ENCODE measurements at places on chromosomes 1 and 21.

DNA sequence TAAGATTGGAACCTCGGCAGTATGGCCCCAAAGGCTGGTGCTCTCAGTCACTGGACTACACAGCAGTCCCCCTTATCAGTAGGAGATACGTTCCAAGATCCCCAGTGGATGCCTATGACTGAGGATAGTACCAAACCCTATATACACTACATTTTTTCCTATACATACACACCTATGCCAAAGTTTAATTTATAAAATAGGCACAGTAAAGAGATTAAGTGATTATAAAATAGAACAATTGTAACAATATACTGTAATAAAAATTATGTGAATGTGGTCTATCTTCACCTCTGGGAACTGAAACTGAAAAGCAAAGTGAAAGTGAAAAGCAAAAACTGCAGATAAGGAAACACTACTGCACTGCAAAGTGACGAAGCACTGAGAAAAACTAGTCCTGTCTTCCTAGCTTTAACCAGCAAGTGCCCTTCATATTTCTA lies 96.8 kb downstream of the INTS7 start:
- no peak for DNase-seq

GRCh38 chr1:2274231-2274928 lies 46.3 kb downstream of the SKI start:
- DNase-seq: no peak

GRCh38 chr1:22710701-22711049 lies at the start of gene EPHB2:
EPHB2 (plus strand) TSS chr1:22710839; CDS start chr1:22710983, 144 bp downstream.
- no peak for DNase-seq

DNA sequence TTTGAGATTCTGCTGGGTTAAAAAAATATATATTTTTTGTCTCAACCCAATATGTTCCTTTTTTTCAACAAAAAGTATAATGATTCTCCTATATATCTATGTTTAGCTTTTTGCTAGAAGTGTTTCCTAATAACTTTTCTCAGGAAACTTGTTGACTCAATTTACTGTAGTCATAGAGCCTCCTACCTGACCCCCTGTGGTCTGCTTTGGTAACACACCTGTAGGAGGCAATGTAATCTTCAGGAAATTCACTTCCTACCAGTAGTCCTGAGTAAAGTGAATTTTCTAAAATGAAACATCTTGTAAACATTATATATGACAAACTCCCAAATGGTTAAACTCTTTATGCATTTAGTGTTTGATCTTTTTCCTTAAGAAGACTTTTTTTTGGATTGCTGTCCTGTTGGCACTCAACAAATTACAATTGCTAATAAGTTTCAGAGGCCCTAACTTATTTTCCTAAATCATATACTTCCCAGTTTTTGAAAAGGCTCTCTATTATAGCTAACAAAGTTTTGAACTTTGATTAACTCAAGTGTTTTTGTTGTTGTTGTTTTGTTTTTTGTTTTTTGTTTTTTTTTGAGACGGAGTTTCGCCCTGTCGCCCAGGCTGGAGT lies 118.3 kb downstream of the OLFML2B start:
- DNase-seq: no peak

DNA sequence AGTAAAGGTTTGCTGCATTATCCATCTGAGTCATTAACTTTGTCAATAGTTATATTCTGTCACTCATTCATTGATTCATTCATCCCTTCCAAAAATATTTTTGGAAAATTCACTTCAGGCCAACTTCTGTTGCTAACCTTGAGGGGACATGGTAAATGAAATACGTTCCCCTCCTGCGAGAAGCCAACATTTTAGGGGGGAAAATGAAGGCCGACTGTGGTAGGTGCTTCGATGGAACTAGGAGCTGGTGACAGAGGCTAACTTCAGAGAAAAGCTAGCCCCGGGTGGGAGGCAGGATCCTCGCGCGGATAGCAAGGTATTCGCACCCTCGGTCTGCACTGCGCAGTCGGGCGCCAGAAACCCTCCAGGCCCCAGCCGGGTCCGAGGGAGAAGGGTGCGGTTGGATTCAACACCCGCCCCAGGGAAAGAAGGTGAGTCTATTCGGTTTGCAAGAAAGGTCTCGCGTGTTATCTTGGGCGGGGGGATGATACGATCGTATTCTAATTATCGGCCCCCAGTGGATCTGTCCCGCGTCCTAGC lies 646 bp upstream of the RRP15 start:
- DNase-seq: no peak

GRCh38 chr1:68178821-68179490 lies 53.4 kb downstream of the WLS start:
- no peak for DNase-seq

DNA sequence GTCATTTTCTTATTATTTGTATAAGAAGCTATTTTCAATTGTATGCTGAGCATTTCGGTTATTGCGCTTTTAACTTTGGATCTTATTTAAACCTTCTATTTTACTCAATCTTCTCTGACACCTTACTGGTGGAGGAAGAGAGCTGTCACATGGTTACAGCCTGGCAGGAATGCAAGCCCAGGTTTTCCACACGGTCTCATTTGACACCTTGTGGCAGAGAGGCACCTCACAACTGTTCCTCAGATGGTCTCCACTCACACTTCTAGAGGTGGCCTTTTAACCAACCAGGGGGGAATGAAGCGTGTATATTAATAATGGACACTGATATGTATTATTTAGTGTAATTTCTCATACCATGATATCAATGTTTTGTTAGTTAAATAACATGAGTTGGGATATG lies 9.6 kb downstream of the OR2T33 start:
- no peak for DNase-seq

DNA sequence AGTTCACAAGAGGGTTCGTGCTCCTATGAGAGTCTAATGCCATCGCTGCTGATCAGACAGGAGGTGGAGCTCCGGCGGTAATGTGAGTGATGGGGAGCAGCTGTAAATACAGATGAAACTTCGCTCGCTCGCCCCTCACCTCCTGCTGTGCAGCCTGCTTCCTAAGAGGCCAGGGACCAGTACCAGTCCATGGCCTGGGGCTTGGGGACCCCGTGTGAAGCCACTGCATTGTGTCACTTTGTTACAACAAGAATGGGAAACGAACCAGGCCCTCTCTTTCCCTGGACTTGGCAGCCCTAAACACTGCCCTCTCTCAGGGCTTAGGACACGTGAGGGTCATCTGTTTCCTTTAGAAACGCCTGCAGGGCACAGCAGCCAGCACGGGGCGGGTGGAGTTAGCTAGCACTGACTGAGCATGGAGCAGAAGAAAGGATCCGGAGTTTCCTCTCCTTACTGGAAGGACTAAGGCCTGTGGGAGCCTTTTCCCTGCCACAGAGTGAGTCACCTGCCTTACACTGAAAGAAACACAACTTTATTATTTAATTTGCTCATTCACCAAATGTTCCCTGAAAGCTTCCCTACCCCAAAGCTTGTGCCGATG lies 185.2 kb upstream of the TMEM51 start:
- DNase-seq: no peak

GRCh38 chr1:177137814-177138213 lies 26.7 kb downstream of the ASTN1 start:
- no peak for DNase-seq

DNA sequence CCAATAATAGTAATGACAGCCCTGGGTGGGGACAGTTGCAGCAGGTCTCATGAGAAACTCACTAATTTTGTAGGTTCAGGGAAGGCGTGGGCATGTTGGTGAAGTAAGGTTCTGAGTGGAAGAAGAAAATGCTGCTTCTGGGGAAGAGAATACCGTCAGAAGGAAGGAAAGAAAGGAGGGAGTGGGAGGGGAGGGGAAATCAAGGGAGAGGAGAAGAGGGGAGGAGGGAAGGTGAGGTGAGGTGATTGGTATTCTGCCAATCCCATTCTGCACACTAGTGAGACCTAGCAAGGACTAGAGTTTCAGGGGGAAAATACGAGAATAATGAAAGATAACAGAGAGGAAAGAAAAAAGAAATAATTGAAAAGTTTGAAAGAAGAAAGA lies 32.4 kb upstream of the MGST3 start:
- no peak for DNase-seq

GRCh38 chr21:41847066-41847804 lies 31.9 kb downstream of the PRDM15 start:
- no peak for DNase-seq

DNA sequence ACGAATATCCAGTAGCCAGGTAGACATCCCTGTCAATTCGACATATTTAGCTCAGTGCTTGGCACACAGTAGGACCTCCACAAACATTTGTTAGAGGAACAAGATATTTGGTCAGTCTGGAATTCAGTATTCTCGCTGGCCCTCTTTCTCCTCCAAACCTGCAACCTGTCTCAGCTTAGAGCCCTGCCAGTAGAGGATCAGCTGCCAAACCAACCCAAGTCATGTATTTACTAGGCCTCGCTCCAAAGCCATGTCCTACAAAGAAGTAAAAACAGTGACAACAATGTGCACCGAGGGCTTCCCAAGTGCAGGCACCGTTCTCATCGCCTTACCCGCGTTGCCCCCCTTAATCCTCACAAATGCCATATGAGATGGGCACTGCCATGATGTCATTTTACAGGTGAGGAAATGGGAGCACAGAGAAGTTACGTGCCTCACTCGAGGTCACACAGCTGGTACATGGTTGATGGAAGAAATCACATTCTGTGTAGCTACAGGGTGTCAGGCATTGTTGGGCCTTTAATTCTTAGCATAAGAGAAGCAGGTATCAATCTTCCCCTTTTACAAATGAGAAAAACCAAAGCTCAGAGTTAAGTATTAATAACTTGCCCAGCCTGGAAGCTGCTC lies 26.0 kb upstream of the CDCA8 start:
- no peak for DNase-seq

- no peak for DNase-seq
These were observed 2.2 kb upstream of the PPM1J start for GRCh38 chr1:112717263-112717873.

- no peak for DNase-seq
These were observed 124.1 kb downstream of the DISP1 start for GRCh38 chr1:222938986-222939385.

DNA sequence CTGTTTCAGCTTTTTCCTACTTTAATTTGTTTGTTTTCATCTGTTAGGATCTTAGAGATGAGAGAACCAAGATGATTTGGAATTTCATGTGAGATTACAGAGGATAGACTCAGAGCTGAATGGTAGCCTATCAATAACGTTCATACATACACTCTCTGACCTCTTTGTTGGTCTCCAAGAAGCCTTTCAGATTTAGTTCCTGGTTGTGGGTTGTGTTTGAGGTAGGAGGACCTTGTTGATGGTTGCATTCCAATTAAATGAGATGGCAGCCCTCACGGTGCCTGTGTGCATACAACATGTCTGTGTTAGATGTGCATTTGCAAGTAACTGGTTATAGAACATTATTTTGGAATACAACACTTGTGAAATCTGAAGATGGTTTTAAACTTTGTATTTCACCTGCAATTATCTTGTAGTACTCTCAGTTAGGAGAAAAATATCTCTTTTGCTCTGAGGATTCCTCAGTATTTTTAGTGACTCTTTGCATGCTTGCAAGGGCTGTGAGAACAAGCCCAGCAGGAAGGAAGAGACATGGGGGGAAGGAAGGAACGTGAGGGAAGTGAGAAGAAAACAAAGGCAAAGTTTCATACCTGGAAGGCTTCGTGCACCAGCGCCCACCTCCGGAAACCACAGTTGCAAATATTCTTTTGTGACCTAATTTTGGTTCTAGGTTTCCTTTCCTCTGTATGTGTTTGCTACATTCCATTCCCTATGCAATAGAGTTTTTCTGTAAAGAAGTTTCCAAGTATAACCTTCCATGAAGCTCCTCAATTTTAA lies 291.8 kb downstream of the DISC1 start:
- no peak for DNase-seq

DNA sequence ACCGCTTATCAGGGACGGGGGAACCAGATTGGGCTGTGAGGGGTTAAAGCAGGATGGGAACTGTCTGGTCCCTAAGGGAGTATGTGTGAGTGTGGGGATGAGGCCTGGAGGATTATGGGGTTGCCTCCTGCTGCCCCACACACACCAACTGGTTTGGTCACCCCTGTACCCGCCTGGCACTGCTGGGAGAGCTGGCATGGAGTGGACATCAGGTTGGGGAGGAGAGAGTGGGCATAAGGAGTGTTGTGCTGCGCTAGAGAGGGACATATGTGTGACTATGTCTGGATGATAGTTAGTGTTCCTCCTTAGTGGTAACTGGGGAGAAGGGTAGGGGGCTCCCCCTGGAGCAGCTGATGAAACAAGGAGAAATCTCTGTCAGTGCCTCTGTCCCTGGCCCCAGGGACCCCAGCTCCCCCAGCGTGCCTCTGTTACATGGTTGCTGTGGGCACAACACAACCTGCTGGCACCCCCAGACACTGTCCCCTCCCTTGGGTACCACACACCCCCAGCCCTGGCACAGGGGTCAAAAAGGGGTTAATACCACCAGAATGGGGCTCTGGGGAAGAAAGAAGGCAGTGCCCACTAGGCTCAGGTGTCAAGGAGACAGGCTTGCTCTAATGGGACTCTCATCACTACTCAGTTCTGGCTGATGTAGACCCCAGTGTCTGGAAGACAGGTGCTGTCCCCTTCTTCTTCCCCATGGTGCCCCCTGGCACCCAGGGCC lies 1.9 kb downstream of the ZBTB7B start:
- DNase-seq: no peak

DNA sequence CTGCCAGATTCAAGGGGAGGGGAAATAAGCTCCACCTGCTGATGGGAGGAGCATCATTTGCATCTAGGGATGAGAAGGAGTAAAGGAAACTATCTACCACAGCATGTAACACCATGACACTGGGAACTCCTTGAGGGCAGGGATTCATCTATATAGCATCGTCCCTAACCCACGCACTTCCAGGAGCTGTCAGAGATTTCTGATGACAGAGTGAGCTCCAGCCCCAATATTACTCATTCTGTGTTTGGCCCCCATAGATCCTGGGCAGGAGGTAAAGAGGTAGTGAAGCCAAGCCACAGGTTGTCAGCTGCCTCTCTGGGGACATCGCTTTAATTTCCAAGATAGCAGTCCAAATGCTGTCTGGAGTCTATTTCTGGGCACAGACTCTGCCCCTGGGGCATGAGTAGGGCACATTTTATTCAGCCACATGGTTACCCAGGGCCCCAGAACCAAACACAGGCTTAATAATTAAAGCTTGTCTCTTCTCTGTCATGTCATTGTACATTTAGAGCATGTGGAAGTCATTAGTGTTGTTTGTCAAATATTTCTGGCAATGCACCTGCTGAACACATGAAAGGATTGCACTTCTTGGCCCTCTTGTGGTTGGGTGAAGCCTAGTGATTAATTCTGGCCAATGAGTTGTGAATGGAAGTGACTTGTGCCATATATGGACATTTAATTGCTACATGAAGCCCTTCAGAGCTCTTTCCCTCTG lies 105.9 kb upstream of the POU3F1 start:
- DNase-seq: no peak

Measured in activated naive CD8-positive, alpha-beta T cell treated with anti-CD3 and anti-CD28 coated beads, Interleukin-2, amount 50 U/mL, for 16 hours (primary cell).